ENCODE measurements at places on chromosomes 1 and 21. TPM values are rescaled to one million over a fixed set of nuclear protein-coding genes. Genes with fewer than 3 reads are reported as not detected.

CLIC6 gene
- total RNA-seq = not detected

KCNK1 gene
- not detected for total RNA-seq

CHI3L1 gene
- 2.2 TPM for total RNA-seq

GOLT1A gene
- total RNA-seq = not detected

DNA sequence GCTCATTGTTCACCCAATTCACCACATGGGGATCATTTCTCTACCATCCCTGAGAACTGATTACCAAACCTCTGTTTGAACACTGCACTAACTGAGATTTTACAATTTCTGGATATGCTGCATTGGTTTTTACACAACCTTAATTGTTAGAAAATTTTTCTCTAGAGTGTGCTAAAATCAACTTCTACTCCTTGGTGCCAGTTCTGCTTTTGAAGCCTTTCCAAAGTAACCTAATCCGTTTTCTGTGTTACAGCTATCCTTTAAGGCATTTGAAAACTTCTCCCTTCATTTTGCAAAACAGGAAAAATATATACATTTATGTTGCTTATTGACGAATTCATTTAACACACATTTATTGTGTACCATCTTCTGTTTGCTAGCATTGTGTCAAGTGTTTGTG lies 23.7 kb downstream of the SMAP2 start:
- H3K36me3 ChIP-seq = no peaks in the 10 kb centered on the region
- H3K27ac ChIP-seq = no peak overlapping the region
- H3K4me3 ChIP-seq = no peak overlapping the region
- no peaks in the 10 kb centered on the region for H3K4me1 ChIP-seq

Measured in sigmoid colon (tissue), 7 donors.